Effector memory CD4-positive, alpha-beta T cell (primary cell): ENCODE measurements at places on chromosomes 6 and 20.

DNA sequence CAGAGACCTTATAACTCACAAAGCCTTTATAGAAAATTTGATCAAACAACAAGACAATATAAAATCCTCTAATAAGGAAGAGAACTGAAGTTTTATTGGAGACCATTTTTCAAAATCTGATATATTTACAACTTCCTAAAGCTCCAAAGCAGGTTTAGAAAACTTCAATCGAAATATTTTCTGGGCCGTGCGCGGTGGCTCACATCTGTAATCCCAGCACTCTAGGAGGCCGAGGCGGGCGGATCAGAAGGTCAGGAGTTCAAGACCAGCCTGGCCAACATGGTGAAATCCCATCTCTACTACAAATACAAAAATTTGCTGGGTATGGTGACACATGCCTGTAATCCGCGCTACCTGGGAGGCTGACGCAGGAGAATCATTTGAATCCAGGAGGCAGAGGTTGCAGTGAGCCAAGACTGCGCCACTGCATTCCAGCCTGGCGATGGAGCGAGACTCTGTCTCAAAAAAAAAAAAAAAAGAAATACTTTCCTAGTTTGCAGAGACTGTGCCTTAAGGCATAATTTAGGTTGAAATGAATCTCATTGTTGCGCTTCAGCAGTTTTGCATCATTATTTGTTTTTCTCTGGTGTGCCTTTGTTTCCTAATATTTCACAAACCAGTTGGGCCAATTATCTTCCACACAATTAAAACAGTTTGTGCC is 60.6 kb upstream of the ASIP start:
- no peak for DNase-seq

GRCh38 chr20:36856691-36857635 is 19.0 kb upstream of the TLDC2 start:
- no peak for DNase-seq

GRCh38 chr20:61949363-61949713 is 116.3 kb downstream of the TAF4 start:
- DNase-seq, result no peak

GRCh38 chr20:1877609-1878200 is 17.5 kb upstream of the SIRPA start:
- DNase-seq, result no peak

GRCh38 chr6:16658348-16659034 is 102.8 kb downstream of the ATXN1 start:
- DNase-seq, result no peak

DNA sequence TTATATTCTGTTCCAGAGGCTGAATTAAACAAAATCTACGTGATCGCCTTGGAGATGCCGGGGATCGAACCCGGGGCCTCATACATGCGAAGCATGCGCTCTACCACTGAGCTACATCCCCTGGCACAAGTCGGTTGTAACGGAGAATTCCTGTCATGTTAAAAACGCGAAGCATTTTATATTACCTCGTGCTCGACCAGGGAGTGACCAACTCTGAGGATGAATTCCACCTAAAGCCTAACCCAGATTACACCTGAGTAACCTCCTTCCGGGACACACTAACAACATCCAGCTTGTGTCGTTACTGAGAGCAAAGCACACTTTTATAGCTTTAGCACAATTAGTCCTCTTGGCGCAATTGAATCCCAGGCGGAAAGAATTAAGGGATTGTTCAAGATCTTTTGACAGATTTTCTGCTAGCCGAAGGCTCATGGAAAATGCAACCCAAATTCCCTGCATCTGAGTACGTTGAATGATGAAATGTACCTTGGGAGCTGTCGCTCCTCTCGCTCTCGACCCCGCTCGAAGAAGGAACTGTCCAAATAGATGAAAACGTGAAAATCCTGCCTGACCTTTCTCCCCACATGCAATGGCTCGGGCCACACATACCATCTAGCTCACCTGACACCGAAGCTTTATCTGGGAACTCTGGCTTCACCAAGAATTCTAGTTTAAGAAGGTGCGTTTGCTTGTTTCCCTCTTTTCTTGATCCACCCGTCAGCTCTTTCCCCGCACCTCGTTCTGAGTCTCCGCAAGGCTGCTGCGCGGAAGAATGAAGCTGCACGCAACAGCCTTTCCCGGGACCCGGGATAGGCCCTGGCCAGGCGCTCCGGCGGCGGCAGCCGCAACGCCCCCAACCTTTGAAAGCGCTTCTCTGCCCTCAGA is 148.3 kb downstream of the GPX5 start:
- DNase-seq, result no peak

DNA sequence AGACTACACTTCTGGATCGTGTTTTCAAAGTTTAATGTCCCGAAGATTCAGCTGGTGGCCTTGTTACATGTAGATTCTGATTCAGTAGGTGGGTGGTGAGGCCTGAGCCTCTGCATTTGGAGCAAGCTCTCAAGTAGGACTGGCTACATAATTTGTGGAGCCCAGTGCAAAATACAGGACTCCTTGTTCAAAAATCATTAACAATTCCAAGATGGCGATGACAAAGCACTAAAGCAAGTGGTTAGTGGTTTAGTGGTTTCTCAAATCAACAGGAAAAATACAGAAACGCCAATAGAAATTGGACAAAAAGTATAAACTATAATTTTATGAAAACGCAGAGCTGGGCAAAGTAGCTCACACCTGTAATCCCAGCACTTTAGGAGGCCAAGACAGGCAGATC is 133.7 kb upstream of the STMND1 start:
- DNase-seq, result no peak

DNA sequence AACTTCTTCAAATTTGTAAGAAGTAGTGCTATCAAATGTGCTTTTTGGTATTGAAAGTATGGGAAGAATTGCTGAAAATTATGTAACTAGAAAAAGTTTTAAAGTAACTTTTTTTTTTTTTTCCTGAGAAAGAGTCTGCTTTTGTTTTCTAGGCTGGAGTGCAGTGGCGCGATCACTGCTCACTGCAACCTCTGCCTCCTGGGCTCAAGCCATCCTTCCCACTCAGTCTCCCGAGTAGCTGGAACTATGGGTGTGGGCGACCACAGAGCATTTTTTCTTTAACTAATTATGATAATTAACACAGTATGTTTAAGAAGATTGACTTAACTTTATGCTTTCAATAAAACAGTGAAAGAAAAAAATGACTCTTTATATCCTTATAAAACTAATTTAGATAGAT is 38.4 kb downstream of the BMP5 start:
- no peak for DNase-seq

GRCh38 chr6:83827050-83827449 is 26.1 kb upstream of the RIPPLY2 start:
- no peak for DNase-seq

- no peak for DNase-seq
These were observed 8.6 kb downstream of the ADTRP start for GRCh38 chr6:11769811-11770545.

DNA sequence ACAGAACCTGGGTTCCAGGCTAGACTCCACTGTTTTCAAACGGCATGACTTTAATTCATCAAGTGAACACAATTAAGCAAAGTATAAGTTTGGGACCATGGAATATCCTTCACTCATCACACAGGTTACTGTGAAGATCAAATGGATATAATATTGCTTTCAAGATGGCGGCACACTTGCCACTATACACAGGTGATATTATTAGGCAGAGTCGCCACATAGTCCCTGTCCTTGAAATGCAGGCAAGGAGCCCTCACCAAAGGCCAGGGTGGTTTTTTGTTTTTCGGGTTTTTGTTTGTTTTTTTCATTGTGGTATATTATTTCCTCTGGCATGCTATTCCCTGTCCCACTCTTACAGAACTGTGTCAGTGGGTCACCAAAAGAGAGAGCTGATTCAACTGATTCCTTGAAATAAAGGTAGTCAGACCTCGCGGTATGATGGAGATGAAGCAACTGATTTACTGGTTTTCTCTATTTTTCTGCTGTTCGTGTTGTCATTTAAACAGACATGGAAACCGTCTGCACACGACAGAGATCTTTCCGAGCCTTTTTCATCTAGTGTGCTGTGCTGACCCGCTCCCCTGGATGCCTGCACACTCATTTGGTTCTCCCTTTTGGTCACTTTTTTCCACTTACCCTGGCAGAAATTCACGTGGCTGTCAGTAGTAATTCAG is 29.7 kb downstream of the MYB start:
- no peak for DNase-seq
